Common myeloid progenitor, CD34-positive (primary cell): ENCODE measurements at places on chromosomes 5 and 9.

GRCh38 chr5:138491284-138491648 lies 26.0 kb downstream of the EGR1 start:
- no peak for DNase-seq

GRCh38 chr5:14341571-14342230 lies 198.6 kb downstream of the TRIO start:
- no peak for DNase-seq

DNA sequence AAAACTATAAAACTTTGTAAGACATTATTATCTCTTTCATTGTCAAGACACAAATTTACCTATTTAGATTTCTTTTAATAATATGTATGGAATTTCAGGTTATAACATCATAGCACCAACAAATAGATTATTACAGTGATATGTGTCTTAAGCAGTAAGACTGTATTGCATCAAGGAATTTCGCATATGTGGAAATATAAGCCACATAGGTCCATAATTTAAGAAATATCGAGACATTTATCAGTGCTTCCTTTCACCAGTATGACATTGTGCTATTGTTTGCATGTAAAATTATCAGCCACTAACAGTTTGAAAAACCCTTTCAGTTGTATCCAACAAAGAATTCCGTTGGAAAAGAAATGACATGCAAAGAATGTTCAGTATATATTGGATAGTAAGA lies 186.7 kb upstream of the RASA1 start:
- DNase-seq = no peak

GRCh38 chr9:123564652-123565051 lies 208.7 kb downstream of the CRB2 start:
- DNase-seq = no peak

GRCh38 chr5:33153831-33154230 lies 286.9 kb upstream of the TARS1 start:
- no peak for DNase-seq

- no peak for DNase-seq
Measured at GRCh38 chr9:84804951-84805694, 135.6 kb downstream of the NTRK2 start.

- DNase-seq = no peak
Measured at GRCh38 chr5:108543486-108543885, 161.6 kb upstream of the FBXL17 start.

DNA sequence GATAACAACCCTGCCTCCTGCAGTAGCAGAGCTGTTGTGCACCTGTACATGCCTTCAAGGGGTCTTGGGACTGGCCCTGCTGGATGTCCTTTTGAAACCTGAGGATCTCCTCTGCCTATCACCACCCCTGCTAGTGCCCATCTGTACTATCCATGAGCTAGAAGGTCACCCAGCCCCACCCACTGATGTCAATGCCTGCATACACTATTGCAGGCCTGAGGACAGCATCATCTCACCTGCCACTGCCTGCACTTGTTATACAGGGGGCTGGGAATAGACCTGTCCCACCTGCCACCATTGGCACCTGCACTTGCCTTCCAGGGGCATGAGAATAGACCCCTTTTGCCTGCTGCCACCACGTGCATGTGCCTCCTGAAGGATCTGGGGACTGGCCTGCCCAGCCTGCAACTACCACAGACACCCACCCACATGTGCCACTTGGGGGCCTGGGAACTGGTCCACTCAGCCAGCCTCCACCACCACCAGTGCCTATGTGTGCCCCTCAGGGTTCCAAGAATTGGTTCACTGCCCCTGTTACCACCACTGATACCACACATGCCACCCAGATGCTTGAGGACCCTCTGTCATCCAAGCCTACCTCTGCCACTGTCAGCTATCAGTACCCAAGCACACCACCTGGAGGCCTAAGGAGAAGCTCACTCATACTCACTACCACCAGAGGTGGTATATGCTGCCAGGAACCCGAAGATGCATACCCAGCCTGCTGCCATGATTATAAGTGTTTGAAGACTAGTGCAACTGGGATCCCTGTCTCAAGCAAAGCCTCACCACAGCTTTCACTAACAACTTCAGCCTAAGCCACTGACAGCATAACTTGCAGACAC lies 159.7 kb downstream of the SGCD start:
- DNase-seq = no peak

- DNase-seq = no peak
Measured at GRCh38 chr9:25709941-25710340, 31.7 kb upstream of the TUSC1 start.

DNA sequence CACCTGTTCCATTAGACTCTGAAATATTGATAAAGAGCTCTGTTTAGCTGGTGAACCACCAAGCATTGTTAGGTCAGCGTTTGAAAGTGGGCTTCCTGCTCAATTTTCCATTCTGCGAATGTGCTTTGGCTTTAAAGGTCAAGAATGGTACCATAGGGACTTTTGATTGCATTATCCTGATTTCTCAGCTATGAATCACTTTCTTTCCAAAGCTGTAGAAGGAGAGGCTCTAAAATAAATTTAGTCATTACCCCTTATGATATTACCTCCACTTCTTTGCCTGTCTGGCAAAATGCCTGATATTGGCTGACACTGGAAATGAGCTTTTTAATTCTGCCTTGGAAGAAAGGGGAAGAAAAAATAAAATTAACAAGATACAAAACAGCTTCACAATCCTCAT lies 237.2 kb upstream of the CTNND2 start:
- DNase-seq = no peak

- no peak for DNase-seq
Measured at GRCh38 chr5:13248253-13248652, 696.2 kb downstream of the DNAH5 start.

GRCh38 chr9:111458139-111459009 lies 25.8 kb downstream of the ECPAS start:
- DNase-seq = no peak

- DNase-seq = no peak
Measured at GRCh38 chr9:78578072-78578471, 281.1 kb downstream of the PSAT1 start.

GRCh38 chr5:52920929-52921328 lies 68.2 kb upstream of the ITGA2 start:
- DNase-seq = no peak

GRCh38 chr9:134782921-134783698 lies 97.5 kb upstream of the FCN2 start:
- DNase-seq = peak; percentile 11

- no peak for DNase-seq
Measured at GRCh38 chr5:127420758-127421157, 96.7 kb upstream of the PRRC1 start.

DNA sequence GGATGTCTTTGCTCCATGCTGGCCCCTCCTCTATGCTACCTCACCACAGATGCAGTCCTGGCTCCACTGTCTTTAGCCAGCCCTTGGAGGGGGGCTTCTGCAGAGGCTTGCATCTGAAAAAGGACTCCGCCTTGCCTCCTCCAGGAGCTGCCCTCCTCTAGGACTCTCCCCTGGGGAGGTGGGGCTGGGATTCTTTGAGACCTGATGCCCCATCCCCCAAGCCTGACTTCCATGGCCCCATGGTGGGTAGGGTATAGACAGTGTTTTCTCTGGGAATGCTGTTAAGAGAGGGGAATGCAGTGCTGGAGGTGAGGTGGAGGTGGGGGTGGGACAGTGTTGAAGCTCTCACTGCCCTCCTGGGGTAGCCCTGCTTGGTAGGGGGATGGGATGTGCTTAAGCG lies 14.3 kb downstream of the JADE2 start:
- DNase-seq = no peak

GRCh38 chr9:137168904-137169856 lies 671 bp downstream of the LRRC26 start:
- no peak for DNase-seq

DNA sequence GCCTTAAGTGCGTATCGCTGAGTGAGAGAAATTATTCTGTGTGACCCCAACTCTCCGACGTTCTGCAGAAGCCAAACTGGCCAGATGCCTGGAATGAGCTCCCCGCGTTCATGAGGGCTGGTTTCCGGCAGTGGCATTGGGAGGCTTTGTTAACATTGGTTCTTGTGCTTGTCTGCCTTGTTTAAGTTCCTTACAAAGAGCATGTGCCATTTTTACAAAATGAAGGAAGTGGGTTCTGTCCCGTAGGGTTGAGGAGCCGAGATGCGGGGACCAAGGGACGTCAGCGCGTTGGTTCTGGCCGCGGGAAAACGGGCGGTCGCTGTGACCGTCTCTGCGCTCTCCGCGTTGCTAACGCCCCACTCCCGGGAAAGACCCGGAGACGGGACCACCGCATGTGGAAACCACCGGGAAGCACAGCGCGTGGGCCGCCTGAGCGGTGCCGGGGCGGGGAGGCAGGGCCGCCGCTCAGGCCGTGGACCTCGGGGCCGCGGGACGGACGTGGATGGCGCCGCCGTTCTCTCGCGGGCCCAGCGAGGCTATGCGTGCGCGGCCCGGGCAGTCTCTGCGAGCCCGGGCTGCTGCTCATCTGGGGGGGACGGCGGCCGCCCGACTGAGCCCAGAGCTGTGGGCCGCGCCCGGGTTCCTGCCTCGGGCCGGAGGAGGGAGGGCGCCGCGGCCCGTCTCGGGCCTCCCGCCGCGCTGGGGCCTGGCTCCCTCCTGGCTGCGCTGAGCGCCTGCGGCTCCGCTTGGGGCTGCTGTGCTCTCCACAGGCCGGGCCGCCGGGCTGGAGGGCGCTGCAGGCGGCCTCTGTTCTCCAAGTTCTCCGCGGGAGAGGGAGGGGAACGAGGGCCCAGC lies 13.4 kb downstream of the RABL6 start:
- no peak for DNase-seq

- DNase-seq = peak; percentile 66
Measured at GRCh38 chr9:132077881-132078698, 1.6 kb downstream of the MED27 start.

DNA sequence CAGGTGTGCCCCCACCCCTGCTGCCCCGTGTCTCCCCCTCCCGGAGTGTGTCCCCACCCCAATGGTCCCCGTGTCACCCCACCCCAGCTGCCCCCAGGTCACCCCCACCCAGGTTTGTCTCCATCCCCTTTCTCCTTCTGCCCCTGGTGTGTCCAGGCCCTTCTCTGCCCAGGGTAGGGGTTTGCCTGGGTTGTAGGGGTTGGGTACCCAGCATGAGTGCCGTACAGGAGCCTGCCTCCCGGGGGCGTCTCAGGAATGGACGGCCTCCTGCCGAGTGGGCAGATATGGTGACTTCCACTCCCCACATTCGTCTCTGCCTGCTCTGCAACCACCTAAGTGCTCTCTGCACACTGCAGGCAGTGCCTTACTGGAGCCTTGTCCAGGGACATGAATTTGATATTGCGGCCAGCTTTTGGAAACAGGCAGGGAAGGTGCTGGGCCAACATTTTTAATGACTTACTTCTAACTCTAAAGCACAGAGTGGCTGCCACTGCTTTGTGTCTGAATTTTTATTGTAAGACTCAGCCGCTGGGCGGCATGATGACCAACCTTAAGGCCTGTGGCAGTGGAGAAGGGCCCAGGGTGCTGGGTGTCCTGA lies 6.7 kb downstream of the LRRC14B start:
- no peak for DNase-seq

GRCh38 chr5:72489536-72489935 lies 17.7 kb downstream of the ZNF366 start:
- DNase-seq = no peak

DNA sequence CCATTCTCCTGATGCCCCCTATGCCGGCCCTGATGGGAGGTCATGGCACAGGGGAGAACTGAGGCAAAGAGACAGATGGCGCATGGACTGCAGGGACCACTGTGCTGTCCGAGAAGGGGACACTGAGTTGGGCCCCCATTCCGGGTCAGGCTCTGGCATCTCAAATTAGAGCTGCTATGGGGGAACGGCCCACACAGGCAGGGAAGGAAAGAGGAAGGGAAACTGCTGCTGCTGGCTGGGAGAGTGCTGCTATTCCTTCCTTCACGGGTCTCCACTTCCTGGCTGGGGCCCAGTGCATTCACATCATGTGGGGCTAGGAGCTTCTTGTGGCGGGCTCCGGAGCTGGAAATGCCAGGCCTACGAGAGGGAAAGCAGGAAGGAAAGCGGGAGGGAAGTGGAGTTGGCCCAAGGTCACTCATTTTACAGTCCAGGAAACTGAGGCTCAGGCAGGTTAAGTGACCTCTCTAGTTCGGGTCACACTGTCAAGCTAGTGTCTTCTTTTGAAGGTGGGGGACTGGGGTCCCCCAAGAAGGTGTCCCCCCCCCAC lies 1.3 kb upstream of the CARD19 start:
- DNase-seq = peak; percentile 62

- DNase-seq = no peak
Measured at GRCh38 chr9:34991607-34992375, 2.2 kb downstream of the DNAJB5 start.

DNA sequence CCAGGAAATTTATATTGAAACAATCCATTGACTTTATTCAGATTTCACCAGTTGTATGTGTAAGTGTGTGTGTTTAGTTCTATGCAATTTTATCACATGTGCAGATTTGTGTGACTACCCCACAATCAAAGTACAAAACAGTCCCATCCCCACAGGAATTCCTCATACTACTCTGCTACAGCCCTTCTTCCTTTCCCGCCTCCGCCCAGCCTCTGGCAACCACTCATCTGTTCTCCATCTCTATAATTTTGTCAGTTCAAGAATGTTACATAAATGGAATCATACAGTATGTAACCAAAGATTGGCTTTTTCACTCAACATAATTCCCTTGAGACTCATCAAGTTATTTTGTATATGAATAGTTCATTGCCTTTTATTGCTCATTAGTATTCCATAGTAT lies 289.1 kb downstream of the GADD45G start:
- DNase-seq = no peak

- no peak for DNase-seq
Measured at GRCh38 chr9:86653466-86653865, 293.8 kb downstream of the GAS1 start.

DNA sequence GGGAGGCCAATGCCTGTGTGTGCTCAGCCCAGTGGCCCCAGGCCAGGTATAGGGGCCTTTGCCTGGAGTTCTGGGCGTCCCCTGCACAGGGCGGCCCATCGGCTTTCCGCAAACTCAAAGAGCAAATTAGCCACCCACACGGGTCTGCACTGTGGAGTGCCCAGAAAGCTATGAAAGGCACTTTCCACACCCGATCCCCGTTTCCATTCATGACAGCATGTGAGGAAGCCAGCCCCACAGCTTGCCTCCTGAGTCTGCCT lies 5.2 kb downstream of the DBH start:
- no peak for DNase-seq

GRCh38 chr5:5219541-5219940 lies 79.4 kb downstream of the ADAMTS16 start:
- no peak for DNase-seq

GRCh38 chr5:52684051-52684450 lies 103.7 kb upstream of the ITGA1 start:
- DNase-seq = no peak

DNA sequence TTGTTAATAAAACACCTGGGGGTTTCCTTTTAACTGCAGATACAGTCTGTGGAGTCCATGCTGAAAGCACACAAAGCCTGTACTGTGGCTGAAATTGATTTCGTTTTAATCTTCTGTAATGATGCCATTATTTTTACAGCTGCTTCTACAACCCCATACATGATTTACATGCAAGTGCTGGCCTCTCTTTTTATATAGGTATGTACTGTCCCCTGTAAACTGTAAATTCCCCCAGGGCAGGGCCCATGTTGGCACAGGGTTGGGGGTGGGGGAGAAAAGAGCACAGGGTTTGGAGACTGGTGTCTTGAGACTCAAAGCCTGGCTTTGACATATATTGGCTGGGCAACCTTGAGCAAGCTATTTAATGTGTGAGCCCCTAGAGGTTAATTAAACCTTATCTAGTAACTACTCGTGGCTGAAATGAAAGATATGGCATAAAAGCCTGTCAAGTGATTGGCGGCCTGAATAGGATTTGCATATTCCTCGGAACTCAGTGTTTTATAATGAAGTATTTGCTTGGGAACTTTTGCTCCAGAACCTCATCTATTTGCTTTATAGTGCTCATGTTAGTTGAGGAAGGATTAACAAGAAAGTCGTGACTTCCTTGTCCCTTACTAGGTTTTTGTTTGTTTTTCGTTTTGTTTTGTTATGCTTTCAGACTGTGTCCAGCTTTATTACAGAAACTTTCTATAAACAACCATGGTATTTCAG lies 34.0 kb downstream of the KLF4 start:
- no peak for DNase-seq
